A549 treated with Hydrocortisone at 1 μM for 4 hours (cell line): ENCODE measurements at places on chromosomes 12 and 14. TPM values are rescaled to one million over a fixed set of nuclear protein-coding genes. Genes with fewer than 3 reads are reported as not detected.

Gene CD69
- total RNA-seq = not detected in 5 replicates

Gene WNT1
- total RNA-seq = 0.07 to 0.15 TPM (median 0.12 TPM) in 5 replicates

Gene KCNMB4
- 0.16 to 0.45 TPM (median 0.30 TPM) in 5 replicates for total RNA-seq

Gene TCL1B
- not detected in 5 replicates for total RNA-seq

Gene SP7
- 0.06 TPM in 1 of 5 replicates, not detected in the others for total RNA-seq

Gene OR10G2
- not detected in 5 replicates for total RNA-seq

Gene NANOG
- total RNA-seq = not detected in 5 replicates

Gene MYF5
- total RNA-seq = not detected in 5 replicates
